ENCODE measurements at places on chromosomes 6 and 20.
A peak's percentile ranks its signal among the peaks of the same experiment; 100 is the strongest.

GRCh38 chr6:111416529-111416928, 66.5 kb downstream of the REV3L start:
- DNase-seq: no peak

- DNase-seq: no peak
Observed at GRCh38 chr6:123207967-123208510, 212.0 kb downstream of the CLVS2 start.

- DNase-seq: no peak
Observed at GRCh38 chr20:43821795-43822194, 92.9 kb upstream of the TOX2 start.

DNA sequence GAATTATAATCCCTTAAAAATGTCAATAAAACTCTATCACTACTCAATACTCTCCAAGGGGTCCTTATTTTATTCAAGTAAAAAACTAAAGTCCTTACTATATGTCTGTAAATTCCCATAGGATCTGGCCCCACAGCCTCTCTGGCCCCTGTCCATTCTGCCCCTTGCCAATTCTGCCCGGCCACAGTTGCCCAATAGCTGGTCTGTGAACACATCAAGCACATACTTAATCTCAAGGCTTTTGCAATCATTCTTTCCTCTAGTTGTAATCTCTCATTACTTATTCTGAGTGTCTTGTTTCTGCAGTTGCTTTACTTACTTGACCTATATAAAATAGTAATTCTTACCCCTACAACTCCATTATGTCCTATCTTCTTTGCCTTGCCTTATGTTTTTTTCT, 22.5 kb upstream of the GFRAL start:
- no peak for DNase-seq

DNA sequence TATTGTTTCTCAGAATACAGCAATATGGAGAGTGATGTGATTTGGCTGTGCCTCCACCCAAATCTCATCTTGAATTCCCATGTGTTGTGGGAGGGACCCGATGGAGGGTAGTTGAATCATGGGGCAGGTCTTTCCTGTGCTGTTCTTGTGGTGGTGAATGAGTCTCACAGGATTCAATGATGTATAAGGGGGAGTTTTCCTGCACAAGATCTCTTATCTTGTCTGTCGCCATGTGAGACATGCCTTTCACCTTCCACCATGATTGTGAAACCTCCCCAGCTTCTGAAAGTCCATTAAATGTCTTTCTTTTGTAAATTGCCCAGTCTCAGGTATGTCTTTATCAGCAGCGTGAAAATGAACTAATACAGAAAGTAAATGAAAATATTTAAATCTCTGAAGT, 234.8 kb upstream of the TENT5A start:
- no peak for DNase-seq

DNA sequence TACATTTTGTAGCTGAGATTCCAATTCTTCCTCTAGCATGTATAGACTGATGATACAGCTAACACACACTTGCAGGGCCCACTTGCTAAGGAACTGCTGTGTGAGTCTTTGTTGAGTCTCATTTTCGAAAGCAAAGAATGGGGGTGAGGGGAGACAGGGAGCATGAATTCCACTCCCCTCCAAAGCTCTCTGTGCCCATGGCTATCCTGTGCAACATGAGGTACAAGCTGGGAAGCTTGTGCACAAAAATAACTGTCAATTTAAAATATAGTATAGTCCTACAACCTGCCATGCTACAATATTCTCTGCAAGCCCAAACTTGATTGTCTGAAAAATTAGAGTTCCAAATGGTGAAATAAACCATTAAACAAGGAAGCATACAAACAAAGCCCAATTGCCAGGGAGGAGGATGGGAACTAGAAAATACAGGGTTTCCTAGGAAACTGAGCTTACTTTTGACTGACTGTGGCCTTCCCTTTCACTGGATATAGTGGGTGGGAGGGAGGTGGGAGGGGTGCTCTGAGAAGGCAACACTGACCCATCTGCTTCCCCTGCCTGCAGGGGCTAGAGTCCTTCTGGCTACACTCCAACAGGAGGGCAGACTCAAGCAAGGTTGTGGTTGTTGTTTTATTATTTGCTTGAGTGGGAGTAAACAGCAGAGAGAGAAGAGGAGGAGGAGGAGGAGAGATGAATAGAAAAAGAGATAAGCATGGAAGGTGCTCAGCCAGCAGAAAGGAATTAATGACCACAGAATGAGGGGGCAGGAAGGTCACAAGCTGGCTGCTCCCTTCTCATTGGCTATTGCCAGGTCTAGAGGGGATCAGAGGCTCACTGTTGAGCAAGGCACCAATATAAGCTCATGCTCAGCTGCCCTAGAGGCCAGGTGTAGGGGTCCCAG, 84.6 kb downstream of the FYN start:
- DNase-seq: no peak

DNA sequence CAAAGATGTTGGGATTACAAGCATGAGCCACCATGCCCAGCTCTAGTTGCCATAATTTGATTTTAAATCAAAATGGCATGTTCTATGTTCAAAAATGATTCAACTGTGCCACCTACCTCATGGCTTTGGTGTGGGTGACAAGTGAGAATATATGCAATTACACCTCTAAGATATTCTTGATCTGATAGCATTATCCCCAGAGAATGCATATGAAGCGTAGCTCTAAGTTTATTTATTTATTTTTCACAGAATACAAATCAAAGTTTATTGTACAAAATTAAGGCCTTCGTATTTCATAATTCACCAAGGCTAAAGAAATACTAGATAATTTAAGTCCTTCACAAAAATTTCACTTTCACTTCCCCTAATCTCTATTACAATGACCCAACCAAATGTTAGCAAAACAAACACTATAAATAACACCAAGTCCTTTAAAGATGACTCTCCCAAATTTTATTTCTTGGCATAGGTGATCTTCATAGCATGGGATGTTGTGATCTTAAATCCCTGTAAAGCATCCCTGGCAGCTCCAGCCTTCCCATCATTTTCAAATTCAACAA, 205.9 kb upstream of the TAB2 start:
- DNase-seq: no peak

DNA sequence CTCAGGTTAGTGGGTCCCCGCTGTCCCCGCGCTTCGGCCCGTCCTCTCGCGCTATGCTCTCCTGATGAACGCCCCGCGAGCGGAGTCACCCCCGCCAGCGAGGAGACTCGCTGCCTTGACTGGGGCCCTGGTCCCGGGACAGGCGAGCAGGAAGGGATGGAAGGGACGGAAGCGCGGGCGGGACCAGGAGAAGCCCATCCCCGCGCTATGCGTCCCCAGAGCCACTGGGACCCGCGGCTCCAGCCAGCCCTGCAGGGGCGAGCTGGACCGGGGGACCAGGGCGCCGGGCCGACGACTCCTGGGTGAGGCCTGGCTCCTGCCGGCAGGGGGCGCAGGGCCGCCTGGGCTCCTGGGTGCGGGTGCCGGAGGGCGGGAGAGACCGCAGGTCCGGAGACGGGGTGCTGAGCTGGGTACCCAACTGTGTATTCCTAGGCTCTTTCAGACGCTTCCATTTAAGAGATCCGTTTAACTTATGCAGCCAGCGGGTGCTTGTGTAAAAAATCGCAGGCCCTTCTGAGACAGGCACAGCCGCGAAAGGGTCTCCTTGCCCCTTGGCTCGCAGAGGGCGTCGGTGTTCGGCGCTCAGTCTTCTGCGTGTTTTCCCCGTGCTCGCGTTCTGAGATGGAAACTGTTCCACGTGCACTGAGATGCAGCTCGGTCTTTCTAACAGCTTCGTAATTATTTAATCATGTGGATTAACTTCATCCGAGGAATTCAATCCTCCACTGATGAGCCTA, 580 bp upstream of the SYCP2 start:
- DNase-seq: peak; percentile 76

DNA sequence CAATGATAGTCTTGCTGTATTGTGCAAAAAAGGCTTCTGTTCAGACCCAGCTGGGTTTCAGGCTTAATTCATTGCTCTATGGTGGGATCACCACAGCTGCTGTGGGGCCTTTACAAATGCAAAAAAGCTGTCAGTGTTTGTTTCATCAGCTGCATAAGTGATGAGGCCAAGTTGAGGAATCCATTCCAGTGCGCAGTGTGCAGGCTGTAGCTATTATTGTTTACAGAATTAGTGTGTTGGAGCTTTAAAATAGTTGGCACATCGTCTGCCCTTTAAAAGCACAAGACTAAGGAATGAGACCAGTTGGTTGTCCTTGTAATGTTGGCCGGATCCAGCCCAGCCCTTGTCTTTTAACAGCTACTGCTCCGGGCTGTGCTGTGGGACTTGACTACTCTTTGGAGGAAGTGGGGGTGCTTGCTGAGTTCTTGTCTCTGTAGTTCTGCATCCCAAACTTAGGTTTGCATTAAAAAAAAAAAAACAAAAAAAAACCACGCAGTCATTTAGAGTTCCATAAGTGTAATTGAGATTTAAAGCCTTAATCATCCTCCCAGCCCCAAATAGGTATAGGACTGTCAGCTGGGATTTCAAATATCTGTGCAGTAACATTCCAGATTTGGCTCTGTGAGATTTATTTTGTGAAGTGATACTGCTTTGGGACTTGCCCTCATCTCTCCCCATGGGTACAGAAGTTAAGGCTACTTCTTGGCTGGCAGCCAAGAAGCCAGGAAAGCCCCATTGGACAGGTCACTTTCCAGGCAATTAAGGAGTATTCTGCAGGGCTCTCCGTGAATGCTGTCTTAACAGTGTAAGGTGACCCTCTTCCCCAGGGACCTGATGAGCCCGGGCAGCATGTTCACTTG, 19.3 kb downstream of the JARID2 start:
- DNase-seq: no peak

- DNase-seq: no peak
Observed at GRCh38 chr6:25014791-25015560, 79.2 kb upstream of the RIPOR2 start.

DNA sequence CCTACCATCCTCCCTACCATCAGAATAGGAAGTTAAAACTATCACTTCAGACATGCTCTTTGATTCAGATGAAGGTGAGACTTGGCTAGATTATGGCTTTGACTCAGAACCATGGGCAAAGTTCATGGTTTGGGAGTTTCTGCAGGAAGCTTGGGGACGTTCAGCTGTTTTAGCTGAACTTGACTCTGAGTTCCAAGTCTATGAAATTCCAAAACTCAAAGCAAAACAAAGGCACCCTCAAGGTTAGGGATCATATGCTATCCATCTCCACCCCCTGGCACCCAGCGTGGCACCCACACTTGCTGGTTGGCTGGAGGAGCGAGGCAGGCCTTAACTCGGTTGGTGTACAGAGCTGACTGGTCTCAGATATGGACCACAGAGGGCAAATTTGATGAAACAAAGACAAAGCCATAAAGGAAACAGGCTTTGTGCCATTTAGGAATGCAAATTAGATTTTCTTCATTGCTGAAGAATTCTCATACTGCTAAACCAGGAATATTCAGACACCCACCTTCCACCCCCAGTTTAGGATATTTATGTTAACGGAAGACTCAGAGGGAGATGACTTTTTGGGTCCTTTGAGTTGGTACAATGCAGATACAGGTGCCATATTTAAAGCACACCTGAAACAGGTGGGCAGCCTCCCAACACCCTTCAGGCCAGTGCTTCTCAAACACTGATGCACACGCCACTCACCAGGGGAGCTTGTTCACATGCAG, 88.4 kb upstream of the SLC22A16 start:
- no peak for DNase-seq

DNA sequence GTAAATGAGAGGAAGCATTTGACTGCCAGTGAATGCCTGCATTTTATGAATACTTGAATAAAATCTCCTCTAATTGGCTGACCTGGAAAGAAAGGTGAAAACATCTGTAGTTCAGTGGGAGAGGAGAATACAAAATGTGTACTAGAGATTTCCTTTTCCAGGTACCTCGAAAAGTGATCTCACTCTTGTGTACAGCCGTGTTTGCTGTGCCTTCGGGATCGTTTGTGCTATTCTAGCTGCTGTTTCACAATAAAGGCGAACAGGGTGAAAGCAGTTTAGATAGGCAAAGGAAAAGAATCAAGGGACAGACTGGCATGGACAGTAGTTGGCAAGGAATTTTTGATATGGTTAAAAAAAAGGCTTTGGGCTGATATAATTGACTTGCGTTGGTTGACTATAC, 112.3 kb downstream of the ARID1B start:
- no peak for DNase-seq

GRCh38 chr6:70985156-70985555, 28.3 kb upstream of the B3GAT2 start:
- no peak for DNase-seq

DNA sequence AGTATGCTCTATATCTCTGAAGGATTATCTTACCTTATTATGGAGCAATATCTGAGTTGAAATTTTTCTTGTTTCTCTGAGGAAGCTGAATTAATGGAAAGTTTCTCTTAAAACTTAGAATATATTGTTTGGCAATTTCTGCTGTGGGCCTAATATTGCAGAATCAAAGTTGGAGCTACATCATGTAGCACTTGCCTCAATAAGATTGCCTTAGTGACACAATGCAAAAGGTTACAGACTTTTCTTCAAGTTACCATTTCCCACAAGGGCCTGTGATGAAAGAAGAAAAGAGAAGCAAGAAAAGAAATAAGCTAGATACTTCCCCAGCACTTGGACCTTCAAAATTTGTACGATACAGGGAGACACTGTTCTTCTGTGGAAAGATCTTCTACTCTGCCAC, 151.2 kb downstream of the SOBP start:
- no peak for DNase-seq

GRCh38 chr6:87574237-87574804, 15.5 kb downstream of the RARS2 start:
- DNase-seq: no peak

- DNase-seq: no peak
Observed at GRCh38 chr6:163199371-163199770, 215.1 kb upstream of the QKI start.

DNA sequence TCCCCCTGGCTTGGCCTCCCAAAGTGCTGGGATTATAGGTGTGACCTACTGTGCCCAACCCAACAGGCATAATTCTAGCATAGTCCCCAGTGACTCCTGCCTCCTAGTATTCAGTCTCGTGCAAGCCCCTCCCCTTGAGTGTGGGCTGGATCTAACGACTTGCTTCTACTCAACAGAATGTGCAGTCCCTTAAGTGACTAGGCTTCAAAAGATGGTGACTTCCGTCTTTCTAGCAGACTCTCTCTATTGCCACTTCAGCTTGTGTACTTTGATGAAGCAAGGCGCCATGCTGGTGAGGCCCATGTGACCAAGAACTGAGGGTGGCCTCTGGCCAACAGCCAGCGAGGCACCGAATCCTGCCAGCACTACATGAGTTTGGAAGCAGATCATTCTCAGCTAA, 109.6 kb upstream of the TRAF3IP2 start:
- no peak for DNase-seq

GRCh38 chr6:37182736-37183590, 13.0 kb downstream of the PIM1 start:
- no peak for DNase-seq

DNA sequence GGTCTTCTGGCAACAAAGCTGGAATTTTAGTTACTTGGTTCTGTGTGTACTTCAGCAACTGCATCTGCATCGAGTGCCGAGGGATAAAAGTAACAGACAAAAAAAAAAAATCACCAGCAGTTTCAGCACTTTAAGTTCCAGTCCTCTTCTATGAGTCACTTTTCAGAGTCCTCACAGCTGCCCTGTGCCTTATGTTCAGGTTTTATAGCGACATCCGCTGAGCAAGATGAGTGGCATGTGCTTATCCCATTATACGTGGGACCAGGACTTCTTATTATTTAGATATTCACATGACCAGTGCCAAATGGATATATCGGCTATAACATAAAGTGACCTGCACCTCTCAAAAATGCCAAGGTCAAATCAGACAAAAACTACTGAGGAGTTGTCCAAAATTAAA, 242.9 kb downstream of the FOXA2 start:
- DNase-seq: peak; percentile 5
